Activated CD8-positive, alpha-beta memory T cell treated with anti-CD3 and anti-CD28 coated beads for 1 hour (primary cell): ENCODE measurements at places on chromosomes 5 and 9.

DNA sequence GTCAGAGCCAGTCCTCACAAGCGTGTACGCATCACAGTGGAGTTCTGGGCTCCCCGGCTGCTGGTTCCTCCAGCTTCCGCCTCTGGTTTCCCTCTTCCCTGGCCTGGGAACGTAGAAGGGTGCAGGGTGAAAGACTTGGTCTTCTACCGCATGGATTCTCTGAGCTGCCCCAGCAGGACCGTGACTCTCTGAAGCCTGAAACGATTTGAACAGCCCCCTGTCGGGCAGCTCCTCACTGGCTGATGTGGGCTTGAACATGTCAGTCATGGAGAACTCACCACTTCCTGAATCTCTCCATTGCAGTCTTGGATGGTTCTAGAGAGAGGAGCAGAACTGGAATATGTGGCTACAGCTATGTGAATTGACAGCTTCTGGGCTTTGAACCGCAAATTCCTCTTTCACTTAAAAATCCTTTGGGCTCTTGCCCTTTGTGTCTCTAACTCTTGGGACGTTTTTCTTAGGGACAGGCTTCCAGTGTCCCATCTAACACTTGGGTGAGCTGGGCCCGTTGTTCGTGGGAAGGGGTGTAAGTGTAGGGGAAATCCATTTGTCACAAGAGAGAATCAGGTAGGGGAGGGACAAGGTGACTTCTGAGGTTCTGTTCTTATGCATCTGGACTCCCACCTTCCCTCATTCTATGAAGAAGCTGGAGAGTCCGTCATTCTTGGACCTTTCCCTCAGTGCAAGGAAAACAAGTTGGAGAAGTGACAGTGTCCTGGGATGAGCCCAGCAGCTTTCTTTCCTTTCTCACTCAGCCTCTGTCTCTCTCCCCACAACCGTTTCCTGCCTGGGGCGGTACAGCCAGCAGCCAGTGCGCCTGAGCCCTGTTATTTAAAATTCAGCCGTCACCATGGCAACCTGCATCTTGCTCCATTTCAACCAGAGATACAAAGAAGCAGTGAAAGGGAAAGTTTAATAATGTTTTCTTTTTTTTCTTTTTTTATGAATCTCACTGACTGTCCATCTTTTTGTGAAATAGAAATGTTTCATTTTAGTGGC lies 84.7 kb downstream of the PTTG1 start:
- DNase-seq = peak; percentile 51

DNA sequence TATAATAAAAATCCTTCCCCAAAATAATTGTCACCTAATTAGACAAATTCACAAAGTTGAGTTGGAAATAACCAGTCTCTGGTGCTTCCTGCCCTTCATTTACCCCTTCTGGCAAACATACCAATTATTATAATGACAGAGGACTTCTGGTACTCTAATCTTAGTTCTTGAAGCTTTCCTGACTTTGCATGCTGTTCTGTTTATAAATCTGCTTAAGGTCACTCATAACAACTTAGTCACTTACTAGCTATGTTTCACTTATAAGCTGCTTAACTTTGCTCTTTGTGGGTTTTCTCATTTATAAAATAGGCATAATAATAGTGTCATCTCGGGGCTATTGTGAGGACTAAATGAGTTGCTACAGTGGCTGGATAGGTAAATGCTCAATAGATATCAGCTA lies 446.5 kb downstream of the EFNA5 start:
- DNase-seq = no peak

DNA sequence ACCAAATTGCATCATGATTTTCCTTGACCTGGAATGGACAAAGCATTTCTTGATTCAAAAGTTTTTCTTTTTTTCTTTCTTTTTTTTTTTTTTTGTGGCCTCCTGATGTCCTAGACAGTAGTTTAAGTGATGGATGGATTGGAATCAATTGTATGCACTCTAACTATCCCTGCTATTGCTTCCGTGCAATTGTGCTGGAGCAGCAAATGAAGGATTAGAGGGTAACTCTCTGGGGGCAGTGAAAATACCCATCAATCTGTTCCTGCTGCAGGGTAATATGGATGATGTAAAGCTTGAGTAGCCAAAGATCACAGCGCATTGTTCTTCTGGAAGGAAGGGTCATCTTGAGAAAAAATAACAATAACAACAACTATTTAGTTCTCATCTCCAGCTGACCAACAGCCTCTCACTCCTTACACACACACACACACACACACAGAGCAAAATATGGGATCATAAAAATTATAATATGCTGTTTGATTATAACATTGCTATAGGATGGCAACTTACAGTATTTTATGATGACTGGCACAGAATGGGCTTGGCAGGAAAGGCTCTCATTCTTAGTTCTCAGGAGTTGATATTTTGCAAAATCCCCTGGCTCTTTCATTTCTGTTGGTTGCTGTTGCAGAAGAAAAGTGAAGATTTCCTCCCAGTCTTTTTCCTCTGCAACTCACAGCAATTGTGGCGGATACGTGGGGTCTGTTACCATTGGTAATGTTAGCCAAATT lies 160.9 kb upstream of the DMAC1 start:
- DNase-seq = no peak

- no peak for DNase-seq
Observed at GRCh38 chr9:38445154-38446043, 21.1 kb upstream of the IGFBPL1 start.

GRCh38 chr5:92908952-92909601 lies 671.9 kb downstream of the NR2F1-AS1 start:
- no peak for DNase-seq

DNA sequence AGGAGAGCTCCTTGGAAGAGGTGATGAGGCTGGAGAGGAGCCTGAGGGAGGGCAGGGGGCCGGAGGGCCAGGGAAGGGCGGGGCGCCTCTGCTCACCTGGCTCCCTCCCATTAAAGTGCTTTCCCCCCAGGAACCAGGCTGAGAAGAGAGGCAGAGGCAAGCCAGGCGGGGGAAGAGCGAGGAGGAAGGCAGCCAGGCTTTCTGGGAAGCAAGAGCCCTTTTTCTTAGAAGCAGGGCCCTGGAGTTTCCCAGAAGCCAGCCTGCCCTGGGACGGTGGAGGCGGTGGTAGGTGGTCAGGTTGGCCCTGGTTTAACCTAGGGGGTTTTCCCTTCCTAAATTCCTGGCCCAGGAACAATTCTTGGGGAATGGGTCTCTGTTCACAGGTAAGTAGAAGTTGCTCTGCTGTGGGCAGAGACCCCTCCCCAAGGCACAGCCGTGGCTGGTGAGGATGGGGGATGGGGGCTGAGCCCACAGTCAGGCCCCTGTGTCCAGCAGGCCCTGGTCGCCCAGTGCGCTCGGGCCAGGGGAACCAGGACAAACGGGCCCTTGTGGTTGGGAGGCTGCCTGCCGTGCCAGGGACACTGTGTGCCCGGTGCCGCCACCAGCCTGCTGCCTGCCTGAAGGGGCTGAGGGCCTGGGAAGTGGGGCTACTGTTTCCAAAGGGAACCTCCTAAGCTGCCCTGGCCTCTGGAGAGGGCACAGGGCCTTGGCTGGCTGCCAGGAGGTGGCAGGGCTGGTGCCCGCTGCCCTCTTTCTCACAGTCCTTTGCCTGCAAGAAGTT lies 16.6 kb upstream of the RALGDS start:
- no peak for DNase-seq

GRCh38 chr9:12666813-12667212 lies 26.4 kb upstream of the TYRP1 start:
- DNase-seq = no peak

GRCh38 chr5:129746876-129747275 lies 1.0 kb upstream of the MINAR2 start:
- no peak for DNase-seq
